ENCODE measurements at places on chromosomes 6 and 20.

- no peak for DNase-seq
Measured at GRCh38 chr20:46108435-46108841, 9.7 kb upstream of the CD40 start.

GRCh38 chr6:160919723-160920440 lies 71.7 kb upstream of the MAP3K4 start:
- DNase-seq = no peak

- DNase-seq = no peak
Measured at GRCh38 chr20:5072756-5073659, 46.8 kb downstream of the PCNA start.

DNA sequence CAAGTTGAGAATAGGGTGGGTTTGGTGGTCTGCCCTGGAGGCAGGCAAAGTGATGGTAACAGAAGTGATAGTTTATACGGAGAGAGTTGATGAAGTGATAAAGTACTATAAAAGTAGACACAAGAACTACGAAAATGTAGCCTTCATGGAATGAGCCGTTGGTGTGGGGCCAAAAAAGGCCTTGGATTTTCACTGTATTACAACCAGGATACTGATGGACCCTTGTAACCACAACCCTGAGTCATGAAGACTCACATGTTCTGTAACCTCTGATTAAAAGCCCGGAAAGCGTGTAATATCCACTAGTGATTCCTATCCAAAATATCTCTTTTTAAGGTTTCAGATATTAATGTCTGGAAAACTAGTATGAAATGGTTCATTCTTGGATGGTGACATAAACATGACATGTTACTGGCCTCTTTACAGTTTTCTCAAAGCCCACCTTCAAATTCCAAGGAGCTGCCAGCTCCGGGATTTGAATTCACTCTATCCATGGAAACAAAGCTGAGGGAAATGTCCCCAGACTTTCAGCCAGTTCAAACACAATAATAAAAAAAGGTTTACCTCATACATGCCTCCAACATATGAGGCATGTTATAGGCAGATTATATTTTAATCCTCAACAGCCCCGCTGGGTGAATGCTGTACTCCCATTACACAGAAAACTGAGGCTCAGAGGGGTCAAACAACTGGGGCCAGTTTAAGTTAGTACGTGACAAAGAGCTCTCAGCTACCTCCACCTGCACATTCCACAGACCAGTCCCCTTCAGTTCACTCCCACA lies 55.4 kb downstream of the MRPL14 start:
- no peak for DNase-seq

- DNase-seq = no peak
Measured at GRCh38 chr20:57469418-57470211, 55.3 kb downstream of the CTCFL start.

- DNase-seq = no peak
Measured at GRCh38 chr6:51153109-51153508, 334.4 kb downstream of the TFAP2B start.

DNA sequence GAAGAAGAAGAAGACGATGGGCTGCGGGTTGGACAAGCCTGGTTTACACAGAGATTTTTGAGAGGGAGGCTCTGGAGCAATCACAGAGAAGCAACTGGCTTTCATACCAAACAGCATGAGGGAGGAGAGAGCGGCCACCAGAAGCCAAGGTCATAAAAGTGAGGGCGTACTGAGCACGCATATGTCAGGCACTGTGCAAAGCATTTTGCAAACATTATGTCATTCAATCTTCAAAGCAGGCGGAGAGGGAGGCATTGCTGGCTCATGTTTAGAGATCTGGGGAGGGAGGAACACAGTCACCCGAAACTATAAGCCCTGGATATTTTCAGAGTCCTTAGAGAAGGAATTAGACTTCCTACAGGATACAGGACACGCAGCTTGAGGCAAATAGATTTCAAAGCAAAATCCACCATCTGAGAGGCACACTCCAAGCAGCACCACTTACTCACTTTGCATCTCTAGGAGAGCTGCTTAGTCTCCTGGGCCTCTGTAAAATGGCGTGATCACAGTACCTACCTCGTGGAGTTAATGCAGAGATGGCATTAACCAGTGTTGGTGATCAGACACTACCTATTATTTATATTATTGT lies 24.6 kb downstream of the RAMACL start:
- DNase-seq = no peak

- DNase-seq = no peak
Measured at GRCh38 chr20:10201321-10201870, 17.2 kb upstream of the SNAP25 start.

- no peak for DNase-seq
Measured at GRCh38 chr6:108732091-108732870, 115.9 kb upstream of the ARMC2 start.

DNA sequence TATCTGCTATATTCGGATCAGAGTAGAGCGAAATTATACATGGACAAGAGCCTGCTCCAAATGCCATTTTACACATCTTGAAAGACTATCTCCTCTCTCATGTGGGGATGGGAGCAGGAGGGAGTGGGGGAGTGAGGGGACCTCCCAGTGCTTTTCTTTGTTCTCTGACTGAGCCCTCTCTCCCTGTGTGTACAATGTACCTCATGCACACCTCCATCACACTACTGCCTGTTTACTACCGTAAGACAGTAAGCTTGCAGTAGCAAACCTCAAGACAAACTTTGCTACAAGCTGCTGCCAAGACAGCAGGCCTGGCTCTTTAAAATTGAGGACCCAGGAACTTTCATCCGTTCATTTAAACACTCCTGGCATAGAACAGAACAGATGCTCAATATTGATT lies 7.2 kb downstream of the NHSL1 start:
- no peak for DNase-seq

DNA sequence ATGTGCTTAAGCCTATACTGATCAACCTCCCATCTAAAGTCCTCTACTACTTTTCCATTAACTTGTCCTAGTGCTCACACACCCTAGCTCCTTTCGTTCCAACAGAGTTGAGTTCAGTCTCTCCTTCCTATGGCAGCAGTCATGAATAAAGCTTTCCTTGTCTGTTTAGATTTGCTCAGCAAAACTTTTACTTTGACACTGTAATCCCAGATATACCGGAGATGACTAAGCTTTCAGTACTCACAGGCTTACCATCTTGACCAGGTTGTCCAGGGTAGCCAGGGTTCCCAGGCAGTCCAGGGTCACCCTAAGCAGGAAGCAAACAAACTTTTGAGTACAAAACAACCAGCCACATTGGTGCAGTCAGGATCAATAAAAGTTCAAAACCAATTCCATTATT lies 90.7 kb downstream of the COL21A1 start:
- DNase-seq = no peak

- DNase-seq = no peak
Measured at GRCh38 chr6:16421462-16421960, 183.1 kb downstream of the GMPR start.

DNA sequence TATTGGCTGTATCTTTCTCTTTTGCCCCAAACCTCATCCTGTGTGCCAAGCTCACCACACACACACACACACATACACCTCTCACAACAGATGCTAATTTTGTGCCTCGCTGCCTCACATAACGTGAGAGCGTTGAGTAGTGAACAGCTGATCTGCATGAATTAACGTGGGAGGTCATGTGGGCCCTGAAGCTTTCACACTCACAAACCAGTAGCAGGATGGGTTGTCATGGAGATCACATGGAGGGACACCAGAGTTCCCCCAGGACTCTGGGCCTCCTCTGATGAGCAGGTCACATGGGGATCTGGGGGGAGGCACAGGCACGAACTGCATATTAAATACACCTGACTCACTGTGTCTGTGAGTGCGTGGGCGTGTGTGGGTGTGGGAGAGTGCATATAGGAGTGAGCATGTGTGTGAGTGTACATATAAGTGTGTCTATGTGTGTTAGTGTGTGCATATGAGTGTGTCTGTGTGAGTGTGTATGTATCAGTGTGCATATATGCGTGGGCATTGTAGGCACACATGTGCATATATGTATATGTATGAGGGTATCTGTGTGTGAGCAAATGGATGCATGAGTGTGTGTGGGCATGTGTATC lies 62.7 kb upstream of the SULF2 start:
- no peak for DNase-seq

DNA sequence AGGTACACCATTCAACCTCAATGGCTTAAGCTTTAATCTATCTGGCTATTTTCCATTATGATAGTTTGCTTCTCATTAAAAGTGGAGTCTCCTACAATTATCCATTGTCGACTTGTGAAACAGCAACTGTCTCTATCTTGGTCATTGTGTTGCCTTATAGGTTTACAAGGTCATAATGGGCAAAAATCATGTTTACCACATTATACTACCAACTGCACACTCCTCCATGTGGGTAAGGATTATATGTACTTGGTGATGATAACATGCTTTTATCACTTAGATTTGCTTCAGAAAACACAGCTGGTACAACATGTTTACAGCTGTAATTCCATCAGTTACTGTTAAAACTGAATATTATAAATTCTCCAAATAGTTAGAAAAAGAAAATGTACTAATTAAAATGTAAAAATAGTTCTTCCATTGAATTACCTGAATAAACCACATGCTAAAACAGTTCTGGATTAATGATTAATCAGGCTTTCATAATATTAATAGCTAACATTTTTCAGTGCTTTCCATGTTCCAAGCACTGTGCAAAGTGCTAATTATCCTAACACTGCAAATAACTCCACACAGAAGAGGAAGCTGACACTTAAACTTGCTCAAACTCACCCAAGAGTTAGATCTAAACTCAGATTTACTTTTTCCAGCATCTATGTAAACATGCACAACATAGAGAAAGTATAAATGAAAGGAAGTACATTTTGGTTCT lies 96.7 kb downstream of the OGFRL1 start:
- DNase-seq = no peak

DNA sequence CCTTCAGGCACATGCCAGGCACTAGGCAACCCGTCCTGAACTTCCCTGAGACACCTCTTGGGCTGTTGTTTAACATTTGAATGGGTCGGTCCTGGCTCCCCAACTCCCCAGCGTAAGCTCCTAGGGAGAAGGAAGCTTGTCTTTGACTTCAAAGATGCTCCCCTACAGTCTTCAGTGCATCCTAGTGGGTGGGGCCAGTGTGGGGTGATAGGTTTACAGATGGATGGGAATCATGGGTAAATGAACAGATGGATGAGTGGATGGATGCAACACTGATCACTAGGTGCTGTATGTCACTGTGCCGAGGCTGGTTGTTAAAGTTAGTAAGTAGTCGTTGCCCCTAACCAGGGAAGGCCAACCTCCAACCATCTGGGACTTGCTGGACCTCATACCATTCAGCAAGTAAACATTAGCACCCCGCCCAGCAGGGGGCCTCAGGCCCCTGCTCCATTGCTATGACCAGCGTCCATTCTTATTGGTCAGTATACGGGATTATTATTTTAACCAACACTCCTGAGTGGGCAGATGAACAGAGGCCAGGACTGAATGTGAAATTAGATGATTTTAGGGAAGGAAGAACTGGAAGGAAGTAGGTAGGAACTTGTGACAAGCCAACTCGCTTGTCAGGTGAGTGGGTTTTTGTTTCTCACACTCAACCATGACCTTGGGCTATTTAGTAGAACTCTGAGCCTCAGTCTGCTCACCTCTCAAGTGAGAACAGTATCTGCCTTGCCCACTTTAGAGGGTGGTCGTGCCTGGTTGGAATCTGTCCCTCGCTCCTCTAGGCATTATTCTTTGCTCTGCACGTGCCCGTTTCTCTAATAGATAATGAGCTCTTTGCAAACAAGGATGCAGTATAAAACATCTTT lies 82.9 kb upstream of the FOXP4 start:
- DNase-seq = peak; percentile 27

GRCh38 chr20:54200487-54201267 lies 7.2 kb upstream of the PFDN4 start:
- DNase-seq = no peak
